Brain (organoid and tissue), 16 donors: ENCODE measurements at places on chromosomes 12 and 14.

DNA sequence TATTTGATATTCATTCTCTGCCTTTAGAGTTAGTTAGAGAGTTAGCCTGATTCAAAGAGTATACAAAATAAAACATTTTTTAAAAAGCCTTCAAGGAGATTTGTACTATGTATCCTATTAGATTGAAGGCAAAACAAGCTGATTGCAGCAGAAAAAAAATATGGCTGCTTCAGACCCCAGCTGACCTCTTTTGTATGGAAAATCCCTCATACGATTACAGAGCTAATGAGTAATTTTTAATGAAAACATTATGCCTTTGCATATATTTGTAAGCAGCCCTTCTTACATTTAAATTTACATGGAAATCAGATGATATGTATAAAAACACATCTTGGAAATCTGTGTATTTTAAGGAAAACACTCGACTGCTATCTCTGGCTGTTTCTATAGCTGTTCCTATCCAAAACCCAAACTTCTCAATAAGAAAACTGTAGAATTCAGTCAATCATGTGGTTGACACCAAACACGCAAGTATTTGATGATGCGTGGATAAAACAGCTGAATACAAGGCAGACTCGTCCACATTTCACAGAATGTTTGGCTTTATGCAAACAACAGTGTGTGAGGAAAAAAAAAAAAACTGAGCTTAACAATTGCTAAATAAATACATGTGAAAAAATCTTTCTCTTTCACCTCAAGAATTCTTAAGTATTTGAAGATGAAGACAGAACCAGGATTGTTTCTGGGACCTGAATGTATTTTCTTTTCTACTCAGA, 275.3 kb downstream of the EGLN3 start:
- no peak for DNase-seq

GRCh38 chr12:117212563-117213190, 22.4 kb upstream of the FBXO21 start:
- peak; percentile 95 for DNase-seq

DNA sequence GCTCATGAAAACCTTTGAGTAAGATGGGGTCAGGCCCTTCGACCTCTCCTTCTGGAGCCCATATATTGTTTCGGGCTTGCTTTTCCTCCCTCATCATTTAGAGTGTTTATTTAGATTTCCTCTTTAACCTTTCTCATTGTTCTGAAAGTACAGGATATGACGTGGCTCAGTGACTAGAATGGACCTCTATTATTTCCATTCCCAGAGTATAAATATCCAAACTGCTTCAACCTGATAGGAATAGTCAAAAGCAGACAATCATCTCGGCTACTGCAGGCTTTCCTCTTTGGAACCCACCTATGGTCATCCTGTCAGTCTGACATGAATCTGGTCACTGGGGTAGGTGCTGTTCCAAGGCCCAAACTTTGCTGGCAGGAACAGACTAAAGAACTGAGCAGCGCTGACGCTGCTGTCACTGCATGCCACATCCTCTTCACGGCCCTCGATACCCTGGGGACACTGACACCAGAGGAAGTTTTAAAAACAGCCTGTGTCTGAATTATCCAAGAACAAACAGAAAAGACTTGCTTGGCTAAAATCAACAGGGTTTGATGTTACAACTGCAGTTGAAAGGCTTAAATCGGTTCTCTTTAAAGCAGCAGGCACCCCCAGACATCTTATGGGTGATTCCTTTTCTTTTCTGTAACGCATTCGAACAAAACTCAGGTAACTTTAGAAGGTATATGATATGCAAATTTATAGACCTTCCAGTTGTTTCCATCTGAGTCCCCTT, 5.0 kb upstream of the DDX47 start:
- DNase-seq, result no peak

DNA sequence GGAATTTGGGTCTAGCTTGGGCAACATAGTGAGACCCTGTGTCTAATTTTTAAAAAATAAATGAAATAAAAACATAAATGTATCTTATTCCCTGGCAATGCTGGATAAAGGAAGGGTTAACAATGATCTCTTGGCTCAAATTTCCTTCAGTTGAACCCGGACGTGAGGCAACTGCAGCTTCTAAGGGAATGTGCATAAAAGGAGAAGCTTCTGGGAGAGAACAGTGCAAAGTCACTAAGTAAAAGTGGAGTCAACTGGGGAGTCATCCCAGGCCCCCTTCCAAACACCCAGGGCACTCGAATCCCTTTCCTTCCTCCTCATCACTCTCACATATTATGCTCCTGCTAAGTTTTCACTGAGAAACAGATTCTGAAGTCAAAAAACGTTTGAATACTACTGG, 147.3 kb downstream of the PPM1H start:
- no peak for DNase-seq

DNA sequence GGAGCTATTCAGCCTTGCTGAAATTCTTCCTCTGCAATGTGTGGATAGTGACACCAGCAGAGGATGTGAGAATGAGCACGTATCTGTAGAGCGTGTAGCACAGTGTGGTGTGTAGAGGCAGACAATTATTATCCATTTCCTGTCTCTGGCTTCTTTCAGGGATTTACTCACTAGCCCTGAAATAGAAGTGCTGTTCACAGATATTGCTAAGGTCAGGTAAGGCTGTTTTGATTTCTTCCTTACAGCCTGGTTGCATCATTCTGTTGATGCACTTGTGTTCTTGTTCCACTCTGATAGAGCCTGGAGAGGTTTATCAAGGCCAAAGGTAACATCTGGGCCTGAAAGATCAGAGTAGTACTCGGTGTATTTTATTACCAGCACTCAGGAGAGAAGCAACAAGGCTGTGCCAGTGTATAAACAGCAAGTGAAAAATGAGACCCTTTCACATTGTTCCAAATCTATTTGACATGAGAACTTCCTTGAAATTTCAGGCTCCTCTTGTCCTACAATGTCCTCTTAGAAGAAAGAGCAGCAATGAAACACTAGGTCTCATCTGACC, 16.7 kb downstream of the ARG2 start:
- DNase-seq, result no peak
